Smooth muscle cell of bladder (primary cell): ENCODE measurements at places on chromosomes 2 and 18. TPM values are rescaled to one million over a fixed set of nuclear protein-coding genes. Genes with fewer than 3 reads are reported as not detected.

Gene BOLL
- total RNA-seq: not detected in 2 replicates

Gene DNAJC5G
- not detected in 2 replicates for total RNA-seq

Gene SRD5A2
- not detected in 2 replicates for total RNA-seq

Gene DOK6
- 7.3 and 12.3 TPM in 2 replicates for total RNA-seq

Gene CDH20
- total RNA-seq: under 0.01 and 0.18 TPM in 2 replicates

Gene ANKRD12
- total RNA-seq: 24.9 and 48.5 TPM in 2 replicates

Gene AQP12B
- total RNA-seq: not detected in 2 replicates

Gene TDRD15
- total RNA-seq: not detected in 2 replicates

Gene PAX3
- total RNA-seq: 0.09 TPM in 1 of 2 replicates, not detected in the other
